ENCODE measurements at places on chromosomes 16 and 17.

DNA sequence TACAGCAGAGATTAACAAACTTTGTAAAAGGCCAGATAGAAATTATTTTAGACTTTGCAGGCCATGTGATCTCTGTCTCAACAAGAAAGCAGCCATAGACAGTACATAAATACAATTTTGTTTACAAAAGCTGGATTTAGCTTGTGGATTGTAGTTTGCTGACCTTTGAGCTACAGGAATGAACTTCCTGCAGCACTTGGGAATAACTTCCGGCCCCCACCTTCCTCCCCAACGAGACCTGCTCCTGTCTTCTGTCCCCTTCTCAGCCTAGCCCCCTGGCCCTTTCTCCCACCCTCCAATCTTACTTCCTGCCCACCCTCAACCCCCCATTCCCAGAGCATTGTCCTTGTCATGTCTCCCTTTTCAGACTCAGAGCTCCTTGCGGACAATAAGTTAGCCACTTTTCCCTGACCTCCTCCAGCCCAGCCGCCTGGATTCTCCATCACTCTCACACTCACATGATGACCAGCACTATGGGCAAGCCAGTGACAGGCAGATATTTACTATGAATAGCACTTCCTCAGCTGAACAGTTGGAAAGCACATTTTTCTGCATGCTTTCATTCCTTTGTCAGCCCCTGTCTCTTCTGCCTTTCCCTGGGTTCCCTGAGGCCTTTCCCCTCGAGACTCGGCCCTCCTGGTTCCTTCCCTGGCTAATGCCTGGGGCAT lies 27.6 kb upstream of the DLX3 start:
- DNase-seq: no peak

DNA sequence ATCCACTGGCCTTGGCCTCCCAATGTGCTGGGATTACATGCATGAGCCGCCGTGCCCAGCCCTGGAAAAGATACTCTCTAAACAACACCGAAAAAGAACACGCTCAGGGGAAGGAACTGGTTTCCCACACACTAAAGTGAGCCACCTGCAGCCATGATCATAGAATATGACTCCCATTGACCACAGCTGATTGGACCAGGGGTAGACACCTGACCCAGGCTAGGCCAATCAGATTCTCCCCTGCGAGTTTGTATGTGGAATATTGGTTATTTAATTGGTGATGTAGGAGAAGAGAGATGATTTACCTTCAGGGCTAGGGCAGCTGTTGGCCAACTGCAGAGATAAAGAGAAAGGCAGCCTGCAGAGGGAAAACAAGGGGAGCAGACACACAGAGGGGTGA lies 9.0 kb upstream of the GGA2 start:
- no peak for DNase-seq

DNA sequence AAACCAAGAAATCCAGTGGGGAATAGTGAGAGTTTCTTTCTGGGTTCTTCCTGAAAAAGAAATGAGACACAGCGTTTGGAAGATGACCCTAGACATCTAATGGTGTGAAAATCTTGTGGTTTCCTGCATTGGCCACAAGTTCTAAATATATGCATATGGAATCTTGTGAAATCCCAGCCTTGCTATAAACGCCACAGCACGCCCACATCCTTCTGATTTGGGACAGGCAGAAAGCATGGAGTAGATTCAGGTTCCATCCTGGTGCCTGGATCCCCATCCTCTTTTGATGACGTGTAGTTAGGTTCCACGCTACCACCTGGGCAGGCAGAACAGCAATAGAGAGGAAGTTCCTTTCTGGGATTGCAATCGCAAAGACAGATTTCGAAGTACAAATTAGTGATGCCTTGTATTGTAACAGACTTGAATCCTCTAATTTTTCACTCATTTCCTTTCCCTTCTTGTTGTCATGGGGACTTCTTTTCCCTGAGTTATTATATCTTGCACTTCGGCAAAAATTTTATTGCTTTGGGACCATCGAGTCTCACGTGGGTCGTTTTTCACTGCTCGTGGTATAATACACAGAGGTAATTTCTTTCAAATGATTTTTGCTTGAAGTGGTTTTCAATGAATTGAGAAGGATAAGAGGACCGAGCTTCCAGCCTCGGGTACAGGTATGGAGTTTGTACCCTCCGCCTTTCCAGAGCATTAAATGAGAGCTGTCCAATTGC lies 37.6 kb downstream of the HS3ST4 start:
- no peak for DNase-seq

GRCh38 chr16:10048850-10049249 lies 133.4 kb downstream of the GRIN2A start:
- DNase-seq: no peak

- DNase-seq: no peak
Measured at GRCh38 chr16:3748307-3748706, 31.0 kb upstream of the TRAP1 start.

GRCh38 chr17:58120195-58120822 lies 27.9 kb upstream of the OR4D1 start:
- DNase-seq: no peak

DNA sequence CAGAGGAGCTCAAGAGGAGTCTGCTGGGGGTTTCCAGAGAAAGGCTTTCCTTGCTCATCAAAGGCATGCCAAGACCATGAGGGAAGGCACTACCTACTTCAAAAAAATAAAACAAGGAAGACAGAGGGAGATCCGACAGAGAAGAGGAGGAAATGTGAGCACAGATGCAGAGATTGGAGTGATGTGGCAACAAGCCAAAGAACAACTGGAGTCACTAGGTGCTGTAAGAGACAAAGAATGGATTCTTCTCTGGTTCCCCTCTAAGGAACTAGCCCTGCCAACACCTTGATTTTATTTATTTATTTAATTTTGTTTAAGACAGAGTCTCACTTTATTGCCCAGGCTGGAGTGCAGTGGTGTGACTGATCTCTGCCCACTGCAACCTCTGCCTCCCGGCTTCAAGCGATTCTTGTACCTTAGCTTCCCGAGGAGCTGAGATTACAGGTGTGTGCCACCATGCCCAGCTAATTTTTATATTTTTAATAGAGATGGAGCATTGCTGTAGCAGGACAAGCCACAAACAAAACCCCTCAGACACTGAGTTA lies 13.8 kb upstream of the ACSF2 start:
- DNase-seq: no peak

- no peak for DNase-seq
Measured at GRCh38 chr16:50066482-50067289, 916 bp downstream of the HEATR3 start.

- no peak for DNase-seq
Measured at GRCh38 chr16:57690782-57691471, 3.7 kb upstream of the DRC7 start.

DNA sequence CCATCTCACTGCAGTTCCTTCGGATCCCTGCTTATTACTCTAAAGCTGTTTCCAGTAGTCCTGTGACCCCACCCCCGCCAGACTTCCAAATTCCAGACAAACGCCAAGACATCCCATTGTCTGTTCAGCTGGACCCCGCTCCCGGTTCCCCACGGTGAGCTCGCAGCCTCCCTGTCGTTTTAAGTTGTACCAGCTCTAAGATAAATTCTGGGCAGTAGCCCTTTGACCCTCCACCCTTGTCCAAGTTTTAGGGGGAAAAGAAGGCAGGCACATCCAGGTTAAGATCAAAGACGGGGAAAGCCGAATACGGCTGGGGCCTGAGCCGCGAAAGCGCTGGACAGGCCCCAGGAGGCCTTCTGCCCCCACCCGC lies 589 bp downstream of the ARL6IP1 start:
- DNase-seq: no peak

DNA sequence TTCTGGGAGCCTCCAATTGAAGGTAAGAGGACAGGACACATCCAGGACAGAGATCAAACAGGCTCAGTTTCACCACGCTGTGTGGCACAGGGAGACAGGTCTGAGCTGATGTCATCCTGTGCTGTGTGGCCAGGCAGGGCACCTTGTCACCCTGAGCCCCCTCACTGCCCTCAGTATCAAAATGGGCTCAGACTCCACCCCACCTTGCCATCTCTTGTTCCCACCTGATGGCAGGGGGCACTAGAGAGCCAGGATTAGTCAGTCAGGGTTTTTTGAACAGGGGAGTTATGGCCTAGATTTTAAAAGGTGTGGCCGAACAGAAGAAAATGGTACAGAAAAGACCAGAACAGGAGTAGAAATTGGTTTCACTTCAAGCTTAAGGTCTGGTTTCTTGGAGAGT lies 2.6 kb downstream of the KAT2A start:
- peak; percentile 3 for DNase-seq

GRCh38 chr16:8677481-8677880 lies 3.1 kb downstream of the ABAT start:
- DNase-seq: no peak

DNA sequence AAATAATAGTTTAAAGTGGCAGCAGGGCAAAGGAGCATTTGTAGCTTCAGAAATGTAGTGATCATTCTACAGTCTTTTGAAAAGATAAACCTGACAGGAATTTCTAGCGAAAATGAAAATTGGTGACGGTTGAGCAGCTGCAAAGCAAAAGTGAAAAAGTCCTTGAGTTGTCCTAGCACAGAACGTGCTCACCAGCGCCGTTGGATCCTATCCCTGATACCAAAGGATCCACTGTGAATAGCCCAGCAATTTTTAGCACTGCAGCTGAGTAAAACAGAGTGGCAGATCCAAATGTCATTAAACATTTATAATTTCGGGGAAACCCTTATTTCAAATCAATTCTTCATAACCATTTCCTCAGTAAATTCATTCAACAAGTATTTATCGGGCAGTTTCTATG lies 453.8 kb upstream of the HSBP1 start:
- DNase-seq: no peak

GRCh38 chr17:81204578-81204977 lies 18.2 kb downstream of the CEP131 start:
- no peak for DNase-seq

DNA sequence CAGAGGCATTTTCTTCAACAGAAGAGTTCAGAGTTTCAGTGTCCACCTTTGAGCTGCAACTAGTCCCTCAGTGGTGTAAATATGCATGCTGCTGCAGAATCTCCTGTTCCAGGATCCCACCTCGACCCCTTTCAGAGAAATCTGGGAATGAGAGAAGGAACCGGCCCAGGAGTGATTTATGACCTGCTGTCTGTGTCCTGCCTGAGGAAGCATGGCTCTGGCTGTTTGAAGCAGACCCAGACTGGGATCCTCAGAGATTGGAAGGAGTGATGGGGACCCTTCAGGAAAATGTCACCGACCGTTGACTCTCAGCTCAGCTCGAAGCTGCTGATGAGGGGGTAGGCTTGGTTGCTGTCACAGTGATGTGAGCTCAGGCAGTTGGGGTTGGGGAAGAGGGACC lies 8.4 kb upstream of the MAF start:
- DNase-seq: no peak

GRCh38 chr17:28113269-28113668 lies 70.8 kb downstream of the NLK start:
- DNase-seq: no peak

GRCh38 chr16:59341368-59341767 lies 607.3 kb upstream of the GOT2 start:
- no peak for DNase-seq

GRCh38 chr17:62611728-62612127 lies 15.7 kb upstream of the MRC2 start:
- DNase-seq: no peak

DNA sequence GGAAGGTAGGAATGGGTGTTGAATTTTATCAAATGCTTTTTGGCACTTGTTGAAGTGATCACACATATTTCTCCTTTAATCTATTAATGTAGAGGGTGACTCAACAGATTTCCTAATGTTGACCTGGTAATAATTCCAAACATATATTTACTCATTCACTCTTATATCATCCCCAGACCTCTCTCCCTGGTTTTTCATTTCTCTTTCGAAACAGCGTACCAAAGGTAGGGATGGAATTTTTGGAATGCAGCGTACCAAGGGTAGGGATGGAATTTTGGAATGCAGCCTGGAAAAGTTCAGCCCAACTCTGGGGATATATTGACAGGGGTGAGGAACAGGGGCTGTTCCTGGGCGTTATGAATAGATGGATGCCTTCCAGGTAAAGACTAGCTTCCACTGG lies 7.3 kb downstream of the KIF18B start:
- no peak for DNase-seq

DNA sequence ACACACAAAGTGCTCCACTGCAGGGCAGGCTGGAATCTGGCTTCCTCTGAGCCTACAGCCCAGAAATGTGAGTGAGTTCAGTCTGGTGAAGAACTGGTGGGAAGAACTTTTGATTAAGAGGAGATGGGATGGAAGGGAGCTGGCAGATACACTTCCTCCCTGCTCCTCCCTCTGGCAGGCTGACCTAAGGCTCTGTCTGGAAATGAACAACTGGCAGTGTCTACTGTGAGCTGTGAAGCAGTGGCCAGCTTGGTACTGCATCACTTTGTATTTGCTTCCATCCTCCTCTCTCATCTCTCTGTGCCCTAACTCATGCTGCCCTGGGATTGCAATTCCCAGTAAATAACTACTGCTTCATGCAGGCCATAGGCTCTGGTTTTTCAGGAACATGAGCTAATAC lies 45.6 kb downstream of the MAF start:
- no peak for DNase-seq

DNA sequence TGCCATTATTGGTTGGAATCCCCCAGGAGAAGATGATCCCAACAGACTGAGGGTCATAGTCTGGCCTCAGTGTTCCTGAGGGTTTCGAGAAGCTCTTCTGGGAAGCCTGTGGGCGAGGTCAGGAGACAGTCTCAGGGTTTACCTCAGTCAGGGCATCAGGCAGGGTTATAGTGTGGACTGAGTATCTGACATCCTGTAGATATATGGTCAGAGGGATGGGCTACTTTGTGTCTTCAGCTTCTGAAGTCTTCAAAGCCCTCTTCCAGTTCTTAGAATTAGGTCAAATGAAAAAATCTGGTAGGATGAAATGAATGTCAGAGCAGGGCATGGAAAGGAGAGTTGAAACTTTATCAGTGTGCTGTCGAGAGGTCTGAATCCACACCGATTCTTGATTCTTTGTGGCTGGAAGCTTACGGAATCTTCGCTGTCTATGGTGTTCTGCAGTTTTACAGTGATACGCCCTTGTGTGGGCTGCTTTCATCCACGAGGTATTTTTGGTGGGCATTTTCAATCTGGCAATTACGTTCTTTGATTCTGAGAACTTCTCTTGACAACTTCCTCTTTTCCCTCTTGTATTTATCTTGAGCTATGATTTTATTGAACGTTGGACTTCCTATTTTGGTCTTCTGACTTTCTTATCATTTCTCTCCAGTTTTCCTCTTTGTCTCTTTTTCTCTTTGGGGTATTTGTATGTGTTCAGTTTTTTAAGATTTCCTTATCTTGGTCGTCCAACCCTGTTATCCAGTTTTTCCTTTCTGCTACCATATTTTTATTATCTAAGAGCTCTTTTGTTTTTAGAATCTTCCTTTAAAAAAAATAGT lies 30.4 kb downstream of the BPTF start:
- no peak for DNase-seq

- DNase-seq: no peak
Measured at GRCh38 chr16:67733734-67734470, 14.8 kb upstream of the GFOD2 start.

DNA sequence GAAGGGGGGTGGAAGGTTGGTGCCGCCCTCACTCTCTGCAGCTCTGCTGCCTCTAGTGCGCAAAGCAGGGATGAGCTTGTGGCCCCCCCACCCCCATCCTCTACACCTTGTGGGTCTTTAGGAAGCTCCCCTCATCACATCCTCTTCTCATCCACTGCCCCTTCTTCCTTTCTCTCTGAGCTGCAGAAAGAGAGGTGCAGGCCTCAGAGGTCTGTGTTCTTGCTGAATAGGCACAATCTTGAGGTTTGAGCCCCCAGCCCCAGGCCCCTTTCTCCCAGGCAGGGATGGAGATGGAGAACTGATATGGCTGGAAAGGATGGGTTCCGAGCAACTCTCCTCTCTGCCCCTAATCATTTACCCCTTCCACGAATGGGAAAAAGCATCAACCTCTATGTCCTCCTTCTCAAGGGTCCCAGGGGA lies 2.6 kb downstream of the CACNA1G start:
- DNase-seq: no peak
